ENCODE measurements at places on chromosomes 11 and 22.

DNA sequence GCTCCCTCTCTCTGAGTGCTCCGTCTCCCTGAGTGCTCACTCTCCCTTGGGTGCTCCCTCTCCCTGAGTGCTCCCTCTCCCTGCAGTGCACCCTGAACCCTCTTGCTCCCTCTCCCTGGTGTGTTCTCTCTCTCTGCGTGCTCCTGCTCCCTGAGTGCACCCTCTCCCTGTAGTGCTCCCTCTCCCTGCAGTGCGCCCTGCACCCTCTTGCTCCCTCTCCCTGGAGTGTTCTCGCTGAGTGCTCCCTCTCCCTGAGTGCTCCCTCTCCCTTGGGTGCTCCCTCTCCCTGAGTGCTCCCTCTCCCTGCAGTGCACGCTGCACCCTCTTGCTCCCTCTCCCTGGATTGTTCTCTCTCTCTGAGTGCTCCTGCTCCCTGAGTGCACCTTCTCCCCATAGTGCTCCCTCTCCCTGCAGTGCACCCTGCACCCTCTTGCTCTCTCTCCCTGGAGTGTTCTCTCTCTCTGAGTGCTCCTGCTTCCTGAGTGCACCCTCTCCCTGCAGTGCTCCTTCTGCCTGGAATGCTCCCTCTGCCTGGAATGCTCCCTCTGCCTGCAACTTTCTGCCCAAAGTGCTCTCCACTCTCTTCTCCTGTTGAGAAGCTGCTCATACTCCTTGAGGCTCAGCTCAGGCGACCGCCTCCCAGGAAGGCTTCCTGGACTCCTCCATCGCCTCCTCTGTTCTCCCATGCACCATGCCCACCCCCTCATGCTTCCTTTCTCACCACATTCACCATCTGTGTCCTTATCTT lies 48.4 kb upstream of the WNT7B start:
- no peak for DNase-seq

DNA sequence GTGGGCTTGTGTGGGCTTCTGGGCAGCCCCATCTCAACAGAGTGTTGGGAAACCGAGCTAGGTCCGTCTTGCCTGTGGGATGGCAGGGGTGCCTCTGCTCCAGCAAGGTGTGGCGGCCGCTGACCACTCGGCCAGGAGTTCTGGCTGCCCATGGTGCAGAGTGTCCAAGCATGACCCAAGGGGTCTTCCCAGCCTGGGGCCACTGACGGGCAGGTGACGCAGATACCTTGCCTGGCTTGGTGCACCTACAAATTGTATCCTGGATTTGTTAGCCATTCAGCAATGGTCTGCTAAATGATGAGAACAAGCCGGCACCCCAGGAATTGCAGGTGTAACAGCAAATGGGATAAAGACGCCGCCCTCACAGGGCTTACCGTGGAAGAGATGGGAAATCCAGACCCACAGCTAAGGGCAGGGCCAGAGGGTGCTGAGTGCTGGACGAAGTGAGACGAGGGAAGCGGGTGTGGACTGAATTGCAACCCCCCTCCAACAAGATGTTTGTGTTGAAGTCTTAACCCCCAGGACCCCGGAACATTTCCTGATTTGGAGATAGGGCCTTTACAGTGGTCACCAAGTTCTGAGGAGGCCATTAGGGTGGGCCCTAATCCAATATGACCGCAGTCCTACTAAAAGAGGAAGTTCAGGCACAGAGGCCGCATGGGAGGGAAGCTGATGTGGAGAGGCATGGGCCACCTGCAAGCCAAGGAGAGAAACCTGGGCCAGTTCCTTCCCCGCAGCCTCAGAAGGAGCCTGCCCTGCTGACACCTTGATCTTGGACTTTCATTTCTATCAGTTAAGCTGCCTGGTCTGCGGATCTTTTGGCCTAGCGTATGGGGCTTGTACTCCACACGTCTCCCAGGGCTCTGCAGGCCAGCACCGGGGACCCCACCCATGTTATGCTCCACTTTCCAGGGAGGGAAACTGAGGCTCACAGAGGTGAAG lies 45.2 kb upstream of the LINC01488 start:
- no peak for DNase-seq

DNA sequence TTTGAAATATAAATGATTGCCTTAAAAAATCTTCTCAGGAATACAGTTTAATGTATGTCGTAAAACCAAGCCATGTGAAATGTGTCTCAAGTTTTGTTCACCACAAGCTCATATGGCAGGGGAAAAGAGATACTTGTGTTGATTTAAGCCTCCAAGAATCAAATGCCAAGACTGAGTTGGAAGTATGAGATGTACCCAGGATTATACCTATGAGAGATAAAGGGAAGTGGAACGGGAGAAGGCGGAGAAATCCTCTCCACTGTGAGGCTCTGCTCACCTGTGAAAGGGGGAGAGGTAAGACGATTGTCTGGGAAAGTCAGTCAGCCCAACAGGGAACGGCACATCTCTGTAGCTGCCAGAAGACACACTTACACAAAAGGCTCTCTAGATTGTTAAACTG lies 124.8 kb downstream of the TRPC6 start:
- DNase-seq: no peak

DNA sequence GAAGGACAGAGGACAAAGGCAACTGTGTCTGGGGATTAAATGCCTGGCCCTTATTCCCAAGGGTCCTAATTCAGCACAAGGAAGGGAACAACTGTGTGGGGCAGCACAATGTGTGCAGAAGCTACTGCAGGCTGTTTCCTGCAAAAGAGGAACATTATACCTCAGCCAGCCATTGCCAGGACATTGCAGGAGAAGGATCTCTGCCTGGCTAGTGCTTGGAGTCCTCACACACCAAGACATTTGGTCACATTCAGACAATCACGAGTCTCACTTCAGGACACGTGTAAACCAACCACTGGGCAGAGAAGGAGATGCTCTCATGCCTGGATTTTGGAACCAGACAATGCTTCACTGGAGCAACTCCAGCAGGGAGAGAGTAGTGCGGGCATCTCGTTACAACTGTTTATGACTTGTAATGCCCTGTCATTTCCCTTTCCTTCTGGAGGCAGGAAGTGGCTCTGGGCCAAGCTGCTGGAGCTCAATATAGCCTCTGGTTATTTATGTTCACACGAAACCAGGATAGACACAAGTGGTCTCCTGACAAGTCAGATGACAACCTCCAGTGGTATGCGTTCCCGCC lies 23.9 kb upstream of the ZC3H12C start:
- DNase-seq: no peak

- DNase-seq: no peak
Measured at GRCh38 chr11:119591836-119592310, 137.1 kb downstream of the NECTIN1 start.

- DNase-seq: peak; percentile 8
Measured at GRCh38 chr22:39598017-39598965, 27.7 kb downstream of the CACNA1I start.

GRCh38 chr11:127919206-127920000 lies 668.0 kb downstream of the ETS1 start:
- no peak for DNase-seq

- DNase-seq: no peak
Measured at GRCh38 chr11:4019891-4020290, 74.7 kb upstream of the RRM1 start.

DNA sequence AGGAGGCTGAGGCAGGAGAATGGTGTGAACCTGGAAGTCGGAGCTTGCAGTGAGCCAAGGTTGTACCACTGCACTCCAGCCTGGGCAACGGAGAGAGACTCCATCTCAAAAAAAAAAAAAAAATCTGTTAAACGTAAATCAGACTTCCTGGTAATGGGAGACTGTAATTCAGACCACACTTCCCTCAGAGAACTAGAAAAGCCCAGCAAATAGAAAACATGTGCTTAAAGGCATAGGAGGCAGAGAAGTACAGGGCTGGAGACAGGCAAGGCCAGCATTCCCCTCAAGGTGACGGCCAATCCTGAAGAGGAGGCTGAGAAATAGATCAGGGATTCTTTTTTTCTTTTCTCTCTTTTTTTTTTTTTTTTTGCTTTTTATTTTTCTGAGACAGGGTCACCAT lies 8.2 kb downstream of the GGT5 start:
- DNase-seq: no peak

- DNase-seq: no peak
Measured at GRCh38 chr11:80778432-80778831, 1337.6 kb upstream of the TENM4 start.
